Caco-2 (cell line): ENCODE measurements at places on chromosomes 12 and 14. TPM values are rescaled to one million over a fixed set of nuclear protein-coding genes. Genes with fewer than 3 reads are reported as not detected.

Gene PPP1CC
- 202 and 213 TPM in 2 replicates for total RNA-seq

Gene CYP27B1
- 6.9 and 7.1 TPM in 2 replicates for total RNA-seq

Gene PLEK2
- 35.2 and 36.5 TPM in 2 replicates for total RNA-seq

Gene AKAP5
- 15.0 and 15.9 TPM in 2 replicates for total RNA-seq

Gene BMP4
- total RNA-seq = 108 and 113 TPM in 2 replicates

Gene ASCL1
- not detected in 2 replicates for total RNA-seq

Gene SLC25A21
- 3.2 and 3.6 TPM in 2 replicates for total RNA-seq

Gene FAM90A1
- total RNA-seq = 0.14 and 0.34 TPM in 2 replicates

Gene P3H3
- 25.1 and 25.6 TPM in 2 replicates for total RNA-seq

Gene CATSPERB
- total RNA-seq = 2.1 and 2.6 TPM in 2 replicates

- no peak for DNase-seq
Observed at GRCh38 chr12:92432724-92433441, 269.9 kb upstream of the PLEKHG7 start.

DNA sequence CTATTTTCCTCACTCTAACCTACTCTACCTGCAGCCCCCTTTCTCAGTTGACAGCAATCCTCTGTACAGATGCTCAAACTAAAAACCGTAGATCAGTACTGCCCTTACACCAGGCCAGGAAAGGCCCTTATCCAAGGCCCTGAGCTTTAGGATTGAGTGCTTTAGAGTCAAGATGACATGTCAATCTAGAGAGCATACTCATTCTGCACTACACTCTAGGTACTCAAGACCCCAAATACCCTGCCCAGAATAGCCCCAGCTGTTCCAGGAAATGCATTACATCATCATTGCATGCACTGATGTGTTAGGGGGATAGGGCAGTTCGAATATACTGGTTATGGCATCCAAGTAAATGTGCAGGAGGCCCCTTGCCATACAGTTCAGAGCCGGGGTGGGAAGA, 3.5 kb upstream of the PHLDA1 start:
- no peak for DNase-seq

GRCh38 chr12:119447126-119447525, 112.6 kb downstream of the CCDC60 start:
- DNase-seq = no peak

DNA sequence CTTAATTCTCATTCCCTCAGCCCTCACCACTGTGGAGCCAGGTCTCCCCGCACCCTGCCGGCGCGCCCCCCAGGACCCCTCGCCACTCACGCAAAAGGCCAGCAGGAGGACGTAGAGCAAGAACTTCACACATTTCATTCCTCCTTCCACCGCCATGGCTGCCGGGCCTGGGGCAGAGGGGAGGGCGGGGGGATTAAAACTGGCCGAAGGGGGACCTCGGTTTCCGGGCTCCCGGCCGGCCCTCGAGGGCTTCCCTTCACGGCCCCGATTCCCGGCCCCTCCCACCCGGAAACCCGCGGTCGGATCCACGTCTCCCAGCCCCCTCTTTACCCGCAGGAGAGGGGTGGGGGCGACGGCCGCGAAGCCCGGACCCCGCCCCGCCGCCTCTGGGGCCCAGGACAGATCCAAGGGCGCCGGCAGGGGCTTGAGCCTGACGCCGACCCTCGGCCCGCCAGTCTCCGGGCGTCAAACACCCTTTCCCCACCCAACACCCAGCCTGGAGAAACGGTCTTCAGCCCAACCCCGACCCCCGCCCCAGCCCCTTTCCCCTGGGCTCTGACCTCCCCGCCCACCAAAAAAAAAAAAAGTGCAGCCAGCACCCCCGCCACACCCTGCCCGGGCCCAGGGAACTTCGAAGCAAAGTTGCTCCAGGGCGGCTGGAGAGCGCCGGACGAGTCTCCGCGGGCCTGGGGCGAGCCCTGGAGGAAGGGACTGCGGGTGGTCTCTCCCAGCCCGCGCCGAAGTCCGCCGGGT, 447 bp downstream of the CD63 start:
- peak; percentile 67 for DNase-seq

DNA sequence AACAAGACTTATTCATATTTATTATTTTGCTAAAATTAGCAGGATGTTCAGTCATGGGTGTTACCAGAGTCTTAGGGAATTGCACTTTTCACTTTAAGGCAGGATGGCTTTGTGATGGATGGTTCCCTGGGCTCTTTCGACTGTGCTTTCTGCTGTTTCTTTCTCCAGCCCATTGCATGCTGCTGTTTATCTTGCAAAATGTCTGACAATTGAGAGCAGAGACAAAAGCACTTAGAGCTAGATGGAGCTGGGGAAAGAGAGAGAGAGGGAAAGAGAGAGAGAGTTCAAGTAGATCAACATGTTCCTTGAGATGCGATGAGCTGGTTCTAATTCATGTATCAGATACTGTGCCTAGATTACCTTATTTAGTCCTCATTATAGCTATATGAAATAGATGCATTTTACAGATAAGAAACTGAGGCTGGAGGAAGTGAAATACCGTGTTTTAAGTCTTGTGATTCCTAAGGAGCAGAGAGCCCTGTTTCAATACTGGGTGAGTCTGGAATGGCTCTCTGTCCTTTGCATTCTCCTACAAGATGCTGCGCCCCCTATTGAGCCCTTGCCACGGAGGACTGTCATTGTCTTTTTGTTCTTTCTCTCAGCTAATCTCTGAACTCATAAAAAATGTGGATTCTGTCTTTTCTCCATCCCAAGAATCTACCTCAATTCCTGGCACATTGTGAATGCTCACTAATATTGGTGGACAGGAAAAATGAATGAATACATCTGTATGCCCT, 227.9 kb downstream of the ALG10B start:
- DNase-seq = no peak

DNA sequence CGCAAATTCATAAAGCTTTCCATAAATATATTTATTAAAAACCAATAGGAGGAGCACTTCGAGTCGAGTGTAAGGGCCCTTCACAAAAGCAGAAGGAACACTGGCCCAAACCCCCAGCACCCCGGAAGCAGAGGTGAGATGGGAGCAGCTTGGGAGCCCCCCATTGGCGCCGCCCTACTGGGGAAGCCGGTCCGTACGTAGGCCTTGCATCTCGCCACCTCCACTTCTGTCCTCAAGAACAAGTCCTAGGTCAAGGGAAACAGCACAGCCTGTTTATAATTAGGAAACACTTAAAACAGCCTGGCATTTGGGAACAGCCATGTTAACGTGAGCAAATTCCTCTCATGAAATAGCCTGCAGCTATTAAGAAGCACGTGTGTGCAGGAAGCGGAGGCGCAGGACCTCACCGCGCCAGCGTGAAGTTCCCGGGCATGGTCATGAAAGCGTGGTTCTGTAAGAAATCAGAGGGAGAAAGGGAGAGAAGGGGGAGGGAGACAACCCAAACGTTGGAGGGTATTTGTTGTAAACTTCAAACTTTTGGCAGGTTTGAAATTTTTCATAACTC, 7.7 kb downstream of the ANKRD9 start:
- peak; percentile 20 for DNase-seq

DNA sequence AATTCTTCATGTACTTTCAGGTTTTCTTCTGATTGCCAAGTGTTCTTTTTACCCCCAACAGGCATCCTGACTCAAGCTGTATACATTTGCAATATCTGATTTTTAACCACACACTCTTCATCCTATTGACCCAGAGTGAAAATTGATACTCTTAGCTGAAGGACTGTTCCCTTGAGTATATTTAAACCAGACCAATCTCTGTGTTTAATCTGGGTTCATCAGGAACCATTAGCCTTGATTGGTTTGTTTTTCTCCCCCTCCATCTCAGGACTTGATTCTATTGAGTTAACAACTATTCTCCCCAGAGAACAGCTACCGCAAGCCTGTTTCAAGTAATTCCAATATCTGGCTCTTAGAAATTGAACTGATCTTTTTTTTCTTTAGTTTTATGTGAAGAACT, 222.3 kb upstream of the NOVA1 start:
- no peak for DNase-seq

DNA sequence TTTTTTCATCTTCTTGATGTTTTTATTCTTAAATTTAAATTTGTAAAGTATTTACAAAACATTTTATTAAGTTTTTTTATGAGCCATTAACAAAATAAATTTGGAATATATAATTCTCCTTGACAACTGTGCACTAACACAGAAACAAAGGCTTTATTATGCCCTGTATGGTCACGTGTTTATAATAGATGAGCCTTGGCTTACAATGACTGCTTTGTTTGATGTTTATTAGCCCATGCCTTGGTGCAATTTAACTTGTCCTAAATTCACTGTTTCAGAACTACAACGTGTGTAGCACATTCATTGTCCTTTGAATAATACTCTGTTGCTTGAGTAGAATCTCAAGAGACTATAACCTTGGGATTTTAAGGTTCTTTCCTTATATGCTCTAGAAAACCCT, 59.8 kb downstream of the CNTN1 start:
- DNase-seq = no peak

DNA sequence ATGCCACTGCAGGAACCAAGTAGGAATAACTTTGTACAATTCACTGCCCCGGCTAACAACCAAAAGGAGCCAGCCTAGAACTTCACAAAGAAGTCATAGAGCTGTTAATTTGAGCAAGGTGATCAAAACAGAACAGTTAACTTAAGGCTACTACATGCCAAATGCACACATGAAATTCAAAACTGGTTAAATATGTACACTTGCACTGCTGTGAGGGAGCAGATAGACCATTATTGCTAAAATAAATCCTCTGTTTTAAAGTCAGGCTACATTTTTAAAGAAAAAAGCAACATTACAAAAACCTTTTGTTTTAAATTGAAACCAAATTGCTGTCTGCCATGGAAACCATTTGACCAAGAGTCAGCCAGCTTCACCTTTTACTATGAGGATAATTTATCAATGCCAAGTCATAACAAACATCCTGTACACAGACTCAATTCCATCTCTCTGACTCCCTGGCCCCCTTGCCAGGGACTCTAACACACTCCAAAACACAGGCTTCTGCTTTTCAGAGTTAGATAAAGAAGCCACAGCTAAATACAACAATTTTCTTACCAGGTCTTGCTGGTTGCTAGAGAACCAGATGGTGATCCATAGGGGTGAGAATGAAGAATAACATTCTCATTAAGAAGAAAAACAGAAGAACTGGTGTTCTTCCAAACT, 84.0 kb downstream of the LRP6 start:
- no peak for DNase-seq

- DNase-seq = peak; percentile 30
Observed at GRCh38 chr12:26636710-26637328, 196.2 kb downstream of the ITPR2 start.

- no peak for DNase-seq
Observed at GRCh38 chr14:68306265-68306933, 486.5 kb downstream of the ZFP36L1 start.

DNA sequence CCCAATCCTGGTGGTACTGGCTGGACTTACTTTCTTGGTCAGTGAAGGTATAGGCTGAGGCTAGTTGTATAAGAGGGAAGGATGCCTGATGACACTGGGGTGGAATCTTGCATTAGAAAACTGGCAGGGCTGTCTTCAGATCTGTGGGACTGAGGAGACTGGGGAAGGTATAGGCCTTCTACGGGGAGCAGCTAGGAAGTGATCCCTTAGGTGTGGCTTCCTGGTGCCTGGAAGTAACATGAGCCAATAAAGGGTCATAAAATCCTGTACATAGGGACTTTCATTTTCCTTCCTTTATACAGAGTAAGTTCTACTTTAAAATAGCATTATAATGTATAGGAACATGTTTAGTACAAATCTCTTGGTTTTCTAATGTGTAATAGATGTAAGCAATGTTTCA, 716.8 kb downstream of the LRFN5 start:
- no peak for DNase-seq

GRCh38 chr12:28149279-28149678, 41.0 kb upstream of the CCDC91 start:
- no peak for DNase-seq

DNA sequence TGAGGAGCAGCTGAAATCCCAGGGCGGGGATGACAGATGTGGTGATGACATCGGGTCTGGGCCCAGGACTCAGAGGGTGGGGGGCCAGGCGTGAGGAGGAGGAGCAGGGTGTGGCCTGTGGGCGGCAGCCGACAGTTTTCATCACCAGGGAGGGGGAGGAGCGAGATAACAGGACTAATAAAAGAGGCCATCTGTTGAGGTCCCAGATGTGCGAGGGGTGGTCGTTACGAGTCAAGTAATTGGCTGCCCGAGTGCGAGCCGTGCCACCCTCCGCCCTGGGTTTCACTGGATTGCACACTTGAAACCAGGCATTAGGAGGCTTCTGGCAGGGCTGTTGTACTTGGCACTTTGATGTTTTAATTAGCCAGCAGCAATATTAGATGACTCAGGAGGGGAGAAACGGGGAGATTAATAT, 67.2 kb downstream of the NOS1 start:
- no peak for DNase-seq

DNA sequence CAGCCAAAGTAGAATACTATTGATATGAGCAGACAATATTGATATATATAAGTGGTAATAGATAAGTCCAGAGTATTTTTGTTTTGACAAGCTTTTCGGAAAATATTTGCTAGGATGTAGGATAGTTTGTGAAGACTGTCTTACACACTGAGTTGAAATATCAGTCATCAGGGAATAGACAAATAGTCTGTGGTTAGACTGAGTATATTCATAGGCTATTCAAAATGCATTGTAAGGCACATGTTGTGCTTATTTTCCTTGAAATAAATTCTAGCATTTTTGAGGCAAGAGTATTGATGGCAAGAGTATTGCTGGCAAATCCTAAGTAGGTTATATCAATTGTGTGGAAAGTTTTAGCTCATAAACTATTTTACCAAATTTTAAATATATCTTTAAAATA, 201.1 kb downstream of the LRIG3 start:
- DNase-seq = no peak

DNA sequence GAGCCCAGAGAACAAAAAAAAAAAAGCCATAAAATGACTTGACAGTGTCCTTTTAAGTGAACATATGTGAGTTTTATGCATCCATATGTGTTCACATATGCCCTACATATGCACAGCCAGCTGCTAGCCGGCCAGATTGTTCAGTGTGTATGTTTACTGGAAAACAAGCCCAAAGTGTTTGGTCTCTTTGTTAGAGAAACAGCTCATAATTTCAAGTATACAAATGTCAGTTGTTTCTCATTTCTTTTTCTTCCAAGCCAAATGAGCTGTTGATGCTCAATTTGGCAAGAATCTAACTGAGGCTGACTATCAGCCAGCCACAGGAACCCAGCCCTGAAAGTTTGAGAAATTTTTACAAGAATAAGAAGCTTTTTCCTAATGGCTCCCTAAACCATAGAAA, 60.8 kb upstream of the TSPAN8 start:
- DNase-seq = no peak

GRCh38 chr12:95548056-95548538, 3.2 kb downstream of the USP44 start:
- DNase-seq = no peak
